ENCODE measurements at places on chromosomes 7 and 10.

GRCh38 chr7:22185559-22185958 is 171.4 kb downstream of the RAPGEF5 start:
- no peak for DNase-seq

- DNase-seq = no peak
Observed at GRCh38 chr7:73831834-73832651, 1.2 kb downstream of the CLDN4 start.

GRCh38 chr7:98418636-98419315 is 17.9 kb upstream of the BAIAP2L1 start:
- no peak for DNase-seq

DNA sequence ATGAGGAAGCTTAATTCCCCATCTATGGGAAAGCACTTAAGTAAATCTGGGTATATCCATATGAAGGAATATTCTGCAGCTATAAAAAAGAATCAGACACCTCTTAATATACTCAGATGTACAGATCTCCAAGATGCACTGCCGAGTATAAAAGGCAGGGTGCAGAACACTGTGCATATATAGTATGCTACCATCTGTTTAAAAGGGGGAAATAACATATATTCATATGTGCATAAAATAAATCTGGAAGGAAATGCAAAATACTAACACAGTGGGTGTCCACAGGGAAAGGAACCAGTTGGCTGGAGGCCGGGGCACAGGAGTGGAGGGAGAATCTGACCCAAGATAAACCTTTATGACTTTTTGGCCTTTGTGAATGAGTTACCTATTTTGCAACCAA is 201.4 kb downstream of the SFMBT2 start:
- no peak for DNase-seq

- no peak for DNase-seq
Observed at GRCh38 chr7:27150568-27151340, 1.6 kb downstream of the HOXA3 start.

DNA sequence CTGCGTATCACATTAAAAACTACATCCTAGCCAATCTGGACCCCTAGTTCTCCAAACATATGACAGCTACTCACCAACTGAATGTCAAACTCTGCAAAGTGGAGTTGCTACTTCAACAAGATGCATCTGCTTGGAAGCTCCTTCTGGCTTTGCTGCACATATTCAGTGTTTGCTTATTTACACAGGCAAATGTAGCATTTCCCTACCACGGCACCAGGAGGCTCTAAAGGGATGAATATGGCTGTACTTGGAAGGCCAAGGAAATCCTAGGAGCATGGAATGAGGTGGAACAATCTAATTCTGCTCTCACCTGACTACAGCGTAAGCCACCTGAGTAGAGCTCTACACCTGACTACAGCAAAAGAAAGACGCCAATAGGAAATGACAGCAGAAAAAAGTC is 39.7 kb downstream of the MTPAP start:
- DNase-seq = no peak

DNA sequence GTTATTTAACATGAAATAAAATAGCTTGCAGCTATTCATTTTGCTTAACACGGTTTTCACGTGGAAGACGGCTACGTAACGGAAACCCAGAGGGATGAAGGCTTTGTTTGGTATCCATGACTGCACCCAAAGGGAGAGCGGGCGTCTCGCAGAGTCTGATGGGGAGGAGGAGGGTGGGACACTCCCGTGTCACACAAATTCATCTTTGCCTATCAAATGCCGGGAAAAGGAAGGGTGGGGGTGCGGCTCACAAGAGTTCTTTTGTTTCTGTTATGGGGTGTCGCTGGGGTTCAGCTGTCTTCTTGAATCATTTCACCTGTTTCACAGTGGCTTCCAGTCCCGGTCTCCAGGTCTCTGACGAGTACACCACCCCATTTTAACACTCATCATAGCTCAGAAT is 108.5 kb downstream of the ZRANB1 start:
- no peak for DNase-seq

DNA sequence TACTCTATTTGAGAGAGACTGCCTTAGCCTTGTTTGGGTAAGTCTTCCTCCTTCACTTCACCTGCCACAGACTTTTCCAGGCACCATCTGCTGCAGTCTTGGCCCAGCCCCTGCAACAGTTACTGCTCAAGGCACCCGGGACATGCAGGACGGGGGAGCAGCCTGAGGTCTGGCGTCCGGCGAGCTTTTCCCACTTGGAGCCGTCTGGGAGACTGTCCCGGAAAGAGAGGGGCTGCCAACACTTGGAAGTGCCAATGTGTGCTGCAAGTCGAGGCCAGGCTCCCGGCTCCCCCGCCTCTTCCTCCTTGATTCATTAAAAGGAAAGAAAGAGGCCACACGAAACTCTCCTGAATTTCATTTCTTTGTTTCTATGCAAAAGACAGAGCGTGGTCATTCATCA is 13.7 kb downstream of the HTRA1 start:
- no peak for DNase-seq

- DNase-seq = no peak
Observed at GRCh38 chr7:82221152-82221674, 222.4 kb downstream of the CACNA2D1 start.

DNA sequence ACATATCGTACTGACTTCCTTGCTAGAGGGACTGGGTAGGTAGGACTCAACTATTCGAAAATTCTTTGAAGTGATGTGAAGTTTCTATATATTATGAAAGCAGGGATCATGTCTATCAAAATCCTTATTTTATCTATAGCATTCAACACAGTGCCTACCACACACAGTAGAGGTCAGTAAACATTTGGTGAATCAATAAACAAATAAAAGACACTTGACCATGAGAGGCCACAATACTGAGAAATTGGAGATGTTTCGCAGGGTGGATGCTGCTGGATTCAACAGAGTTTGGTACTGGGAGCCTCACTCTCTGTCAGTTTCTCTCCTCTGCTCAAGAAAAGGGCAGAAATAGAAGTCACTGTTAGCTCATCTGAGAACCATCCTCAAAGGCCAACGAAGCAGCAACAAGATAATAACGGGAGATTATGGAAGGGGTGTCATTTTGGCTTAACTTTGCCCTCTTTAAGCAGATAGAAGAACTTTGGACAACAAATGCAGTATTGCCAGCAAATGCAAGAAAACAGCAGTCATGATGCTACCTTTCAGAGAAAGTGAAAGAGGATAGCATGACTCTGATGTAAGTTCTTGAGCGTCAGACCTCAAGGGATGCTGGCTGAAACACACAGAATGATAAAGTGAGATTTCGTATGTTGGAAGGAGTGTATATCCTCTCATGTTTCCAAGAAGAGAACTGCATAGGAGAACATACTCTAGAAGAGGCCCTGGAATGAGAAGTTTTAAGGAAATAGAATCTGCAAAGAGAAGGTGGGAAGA is 107.6 kb downstream of the SEMA3E start:
- no peak for DNase-seq

DNA sequence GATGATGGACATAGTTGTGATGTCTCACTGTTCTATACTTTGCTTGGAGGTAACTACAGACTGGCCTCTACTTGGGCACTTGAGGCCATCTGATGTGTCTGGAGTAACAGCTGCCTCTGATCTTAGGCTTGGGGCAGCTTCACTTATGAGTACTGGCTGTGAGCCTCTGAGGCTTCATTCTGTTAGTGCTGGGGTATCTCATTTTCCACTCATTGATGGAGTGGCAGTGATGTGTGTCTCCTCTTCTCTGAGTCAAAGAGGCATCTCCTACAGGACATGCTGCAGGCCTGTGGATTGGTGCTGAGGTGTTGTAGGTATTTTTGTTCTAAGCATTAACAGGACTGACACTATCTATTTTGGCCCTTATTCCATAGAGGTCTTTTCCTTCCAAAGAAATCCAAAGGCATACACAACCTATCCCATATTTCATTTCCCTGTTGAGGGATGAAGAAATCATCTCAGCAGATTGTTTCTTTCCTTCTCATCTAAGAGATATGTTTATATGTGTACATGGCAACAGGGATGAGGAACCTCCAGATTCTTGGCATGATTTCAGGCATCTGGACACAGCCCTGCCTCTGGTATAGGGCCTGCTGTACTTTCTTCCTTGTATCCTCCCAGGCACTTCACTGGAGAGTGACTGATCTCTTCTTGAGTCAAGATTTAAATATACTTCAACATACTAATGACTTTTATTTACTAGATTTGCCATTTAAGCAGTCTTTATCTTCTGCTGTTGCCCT is 65.7 kb upstream of the NOBOX start:
- DNase-seq = no peak

DNA sequence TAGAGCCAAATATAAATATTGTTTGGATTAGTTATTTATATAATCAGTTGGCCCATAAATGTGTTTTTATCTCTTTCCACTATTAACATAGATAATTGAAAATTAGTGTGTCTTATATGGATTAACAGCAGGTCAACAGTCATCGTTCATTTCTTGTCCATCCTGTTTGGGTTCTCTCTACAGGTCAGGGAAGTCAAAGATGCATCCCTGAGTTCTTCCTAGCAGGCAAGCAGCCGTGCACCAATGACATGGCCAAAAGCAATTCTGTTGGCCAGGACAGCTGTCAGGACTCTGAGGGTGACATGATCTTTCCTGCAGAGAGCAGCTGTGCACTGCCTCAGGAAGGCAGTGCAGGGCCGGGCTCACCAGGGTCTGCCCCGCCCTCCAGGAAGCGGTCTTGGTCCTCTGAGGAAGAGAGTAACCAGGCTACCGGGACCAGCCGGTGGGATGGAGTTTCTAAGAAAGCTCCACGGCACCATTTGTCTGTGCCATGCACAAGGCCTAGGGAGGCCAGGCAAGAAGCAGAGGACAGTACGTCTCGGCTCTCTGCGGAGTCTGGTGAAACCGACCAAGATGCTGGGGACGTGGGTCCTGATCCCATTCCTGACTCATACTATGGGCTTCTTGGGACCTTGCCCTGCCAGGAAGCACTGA is 15.9 kb downstream of the FBH1 start:
- DNase-seq = no peak

DNA sequence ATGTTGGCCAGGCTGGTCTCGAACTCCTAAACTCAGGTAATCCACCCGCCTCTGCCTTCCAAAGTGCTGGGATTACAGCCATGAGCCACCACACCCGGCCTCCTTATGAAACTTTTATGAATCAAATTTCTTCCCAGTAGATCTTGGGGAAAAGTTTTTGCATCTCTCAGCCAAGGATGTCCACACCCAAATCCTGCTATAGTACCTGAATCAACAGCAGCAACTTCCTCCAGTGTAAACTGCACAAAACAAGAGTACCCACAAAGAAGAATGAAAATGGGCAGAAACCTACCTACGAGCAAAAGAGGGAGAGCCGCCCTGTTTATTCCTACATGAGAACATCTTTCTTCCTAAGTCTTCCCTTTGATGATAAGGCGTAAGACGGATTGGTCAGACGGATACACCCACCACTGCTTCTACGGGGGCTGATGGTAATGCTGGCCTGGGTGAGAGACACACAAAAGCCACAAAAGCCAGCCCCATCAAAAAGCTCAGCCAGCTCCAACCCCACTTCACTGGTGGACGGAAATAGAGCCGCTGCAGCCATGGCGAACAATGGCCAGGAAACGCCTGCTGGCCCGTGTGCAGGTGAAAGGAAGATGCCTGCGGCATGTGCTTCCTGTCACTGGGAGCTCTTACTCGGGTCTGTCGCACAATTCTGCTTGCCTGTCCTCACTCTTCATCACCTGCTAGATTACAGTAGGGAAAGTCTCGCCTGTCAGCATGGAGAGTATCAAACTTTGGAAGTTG is 10.4 kb downstream of the JCAD start:
- DNase-seq = no peak

DNA sequence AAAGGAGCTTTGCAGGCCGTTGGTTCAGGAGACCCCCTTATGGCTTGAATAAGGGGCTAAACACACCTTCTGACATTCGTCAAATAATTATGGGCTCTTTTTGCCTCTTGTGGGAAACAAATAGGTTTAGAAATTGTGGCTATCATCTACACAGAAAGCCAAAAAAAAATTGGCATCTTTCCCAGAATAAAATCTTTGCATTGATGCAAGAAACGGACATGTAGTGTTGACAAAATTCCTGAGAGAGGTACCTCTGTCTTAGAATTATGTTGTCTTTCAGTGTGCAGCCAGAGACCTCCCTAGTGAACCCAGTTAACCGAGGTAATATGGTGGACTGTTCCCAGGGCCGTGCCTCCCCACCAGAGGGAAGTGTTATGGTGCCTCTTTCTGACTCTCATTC is 283.9 kb downstream of the SDHAF3 start:
- DNase-seq = no peak

DNA sequence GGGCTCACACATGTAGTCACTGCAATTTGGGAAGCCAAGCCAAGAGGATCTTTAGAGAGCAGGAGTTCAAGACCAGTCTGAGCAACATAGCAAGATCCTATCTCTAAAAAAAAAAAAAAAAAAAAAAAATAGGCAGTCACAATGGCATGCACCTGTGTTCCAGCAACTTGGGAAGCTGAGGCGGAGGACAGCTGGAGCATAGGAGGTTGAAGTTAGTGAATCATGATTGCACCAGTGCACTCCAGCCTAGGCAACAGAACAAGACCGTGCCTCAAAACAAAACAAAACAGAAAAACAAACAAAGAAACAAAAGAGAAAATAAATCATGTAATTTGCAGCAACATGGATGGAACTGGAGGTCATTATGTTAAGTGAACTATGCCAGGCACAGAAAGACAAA is 33.6 kb upstream of the BICC1 start:
- DNase-seq = no peak

GRCh38 chr7:21986096-21986495 is 40.4 kb upstream of the CDCA7L start:
- no peak for DNase-seq

- no peak for DNase-seq
Observed at GRCh38 chr7:10855583-10855982, 118.1 kb upstream of the PHF14 start.

GRCh38 chr7:140448781-140449480 is 30.4 kb downstream of the MKRN1 start:
- no peak for DNase-seq

DNA sequence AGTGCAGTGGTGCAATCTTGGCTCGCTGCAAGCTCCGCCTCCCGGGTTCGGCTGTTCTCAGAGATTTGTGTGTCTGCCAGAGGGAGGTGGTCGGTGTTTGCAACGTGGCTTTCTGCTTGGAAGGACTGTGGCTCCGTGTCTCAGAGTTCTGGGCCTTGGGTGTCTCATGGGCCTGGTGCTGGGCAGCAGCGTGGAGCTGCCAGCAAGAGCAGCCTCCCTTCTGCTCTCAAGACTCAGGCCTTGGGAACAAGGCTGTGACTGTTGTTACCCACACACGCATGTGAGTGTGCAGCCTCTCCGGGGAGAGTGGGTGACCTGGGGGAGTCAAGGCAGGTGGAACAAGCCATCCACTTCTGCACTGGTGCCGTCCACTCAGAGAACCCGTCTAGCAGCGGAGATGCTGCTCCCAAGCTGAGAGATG is 52.0 kb downstream of the VIPR2 start:
- no peak for DNase-seq

GRCh38 chr7:149875396-149875795 is 1.6 kb downstream of the ATP6V0E2 start:
- no peak for DNase-seq

GRCh38 chr7:47119261-47119865 is 462.5 kb downstream of the TNS3 start:
- DNase-seq = no peak

- DNase-seq = no peak
Observed at GRCh38 chr10:132163278-132163765, 23.4 kb upstream of the DPYSL4 start.

- DNase-seq = no peak
Observed at GRCh38 chr10:33341637-33342036, 7.2 kb upstream of the NRP1 start.

GRCh38 chr7:141590666-141591065 is 39.5 kb downstream of the AGK start:
- DNase-seq = no peak

GRCh38 chr10:103448746-103449145 is 3.4 kb downstream of the CALHM2 start:
- DNase-seq = no peak

GRCh38 chr7:18960725-18961124 is 156.7 kb downstream of the TWIST1 start:
- no peak for DNase-seq

GRCh38 chr7:106901828-106902441 is 36.9 kb downstream of the PIK3CG start:
- DNase-seq = no peak

Data from stimulated activated CD4-positive, alpha-beta T cell treated with anti-CD3 and anti-CD28 coated beads, TNF-alpha, amount 100 ng/mL, for 1 hour (primary cell).